ENCODE measurements at places on chromosomes 3 and 15.

- DNase-seq: no peak
Observed at GRCh38 chr3:159749406-159749805, 239.2 kb upstream of the IL12A start.

DNA sequence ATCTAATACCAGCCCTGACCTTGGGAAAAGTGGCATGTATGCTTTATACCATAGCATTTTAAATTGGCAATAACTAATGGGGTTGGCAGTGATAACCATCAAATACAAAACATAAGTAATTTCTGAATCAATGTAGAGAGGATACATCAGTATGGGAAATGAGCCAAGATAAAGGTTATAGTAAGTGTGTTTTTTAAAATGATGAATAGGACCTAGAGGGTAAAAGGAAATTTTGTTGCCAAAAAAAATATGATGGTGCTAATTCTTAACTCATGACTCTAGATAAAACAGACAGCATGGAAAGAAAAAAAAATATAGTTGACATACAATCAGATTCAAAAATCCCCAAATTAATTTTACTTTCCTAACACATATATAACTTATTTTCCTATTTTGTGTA is 75.4 kb upstream of the ROBO1 start:
- no peak for DNase-seq

- no peak for DNase-seq
Observed at GRCh38 chr3:44954962-44955361, 21.0 kb downstream of the ZDHHC3 start.

GRCh38 chr15:72078887-72079286 is 39.1 kb downstream of the MYO9A start:
- no peak for DNase-seq

DNA sequence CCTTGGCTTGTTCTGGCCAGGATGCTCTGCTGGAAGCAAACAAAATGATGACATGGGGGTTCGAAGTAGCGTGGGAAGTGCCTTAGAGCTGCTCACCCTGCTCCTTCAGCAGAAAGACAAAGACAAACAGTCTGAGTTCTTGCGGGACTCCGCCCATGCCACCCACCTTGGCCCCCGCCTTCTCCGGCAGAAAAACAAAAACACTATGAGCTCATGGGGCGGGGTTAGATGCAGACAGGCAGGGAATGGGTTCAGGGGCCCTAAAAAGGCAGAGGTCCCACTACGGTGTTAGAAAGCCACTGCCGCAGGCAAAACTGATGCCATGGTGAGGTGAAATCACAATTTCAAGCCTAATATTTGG is 9.7 kb upstream of the NCKIPSD start:
- peak; percentile 80 for DNase-seq

DNA sequence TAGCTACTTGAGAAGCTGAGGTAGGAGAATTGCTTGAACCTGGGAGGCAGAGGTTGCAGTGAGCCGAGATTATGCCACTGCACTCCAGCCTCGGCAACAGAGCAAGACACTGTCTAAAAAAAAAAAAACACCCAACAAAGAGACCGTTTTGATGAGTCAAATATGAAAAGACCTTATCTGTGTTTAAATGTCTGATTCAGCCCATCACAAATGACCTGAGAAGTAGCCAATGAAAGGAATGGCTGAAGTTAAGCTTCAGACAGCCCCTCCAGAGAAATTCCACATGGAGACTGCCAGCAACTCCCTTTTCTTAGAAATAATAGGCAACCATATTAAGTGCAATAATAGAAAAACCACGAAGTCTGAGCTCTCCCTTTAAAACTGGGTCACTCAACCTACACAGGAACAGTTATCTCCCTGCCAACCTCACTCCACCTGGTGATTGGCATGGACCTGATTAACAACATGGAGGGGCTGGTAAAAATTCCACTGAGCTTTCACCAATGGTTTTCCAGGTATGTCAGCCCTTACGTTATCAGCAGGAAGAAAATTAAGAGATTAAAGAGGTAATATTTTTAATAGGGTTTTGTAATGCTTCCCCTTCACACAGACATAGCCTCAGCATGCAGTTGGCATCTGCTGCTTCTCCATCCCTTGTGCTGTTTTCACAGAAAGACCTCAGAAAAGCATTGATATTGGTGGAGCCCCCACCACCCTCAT is 238.1 kb upstream of the STT3B start:
- no peak for DNase-seq

GRCh38 chr3:150033721-150034120 is 63.0 kb upstream of the PFN2 start:
- DNase-seq: no peak

GRCh38 chr3:107562969-107563529 is 40.3 kb downstream of the BBX start:
- DNase-seq: no peak

DNA sequence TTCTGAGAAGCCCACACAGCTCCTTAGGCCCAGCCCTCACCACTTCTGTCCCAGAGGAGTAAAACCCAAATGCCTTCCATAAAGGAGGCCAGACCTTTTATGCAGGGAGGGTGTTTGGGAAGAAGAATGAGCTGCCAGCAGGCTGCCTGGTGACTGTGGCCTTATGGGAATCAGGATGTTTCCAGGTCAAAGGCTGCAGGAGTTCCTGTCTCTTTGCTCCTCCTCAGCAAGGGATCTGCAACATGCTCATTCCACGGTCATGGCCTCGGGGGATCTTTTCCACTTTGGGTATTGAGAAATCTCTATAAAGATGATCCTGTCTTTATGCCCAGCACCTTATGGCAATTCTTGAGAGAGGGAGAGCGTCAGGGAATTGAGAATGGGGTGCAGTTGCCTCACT is 25.2 kb upstream of the MAGEF1 start:
- no peak for DNase-seq

- DNase-seq: no peak
Observed at GRCh38 chr15:92466834-92467233, 73.2 kb downstream of the ST8SIA2 start.

DNA sequence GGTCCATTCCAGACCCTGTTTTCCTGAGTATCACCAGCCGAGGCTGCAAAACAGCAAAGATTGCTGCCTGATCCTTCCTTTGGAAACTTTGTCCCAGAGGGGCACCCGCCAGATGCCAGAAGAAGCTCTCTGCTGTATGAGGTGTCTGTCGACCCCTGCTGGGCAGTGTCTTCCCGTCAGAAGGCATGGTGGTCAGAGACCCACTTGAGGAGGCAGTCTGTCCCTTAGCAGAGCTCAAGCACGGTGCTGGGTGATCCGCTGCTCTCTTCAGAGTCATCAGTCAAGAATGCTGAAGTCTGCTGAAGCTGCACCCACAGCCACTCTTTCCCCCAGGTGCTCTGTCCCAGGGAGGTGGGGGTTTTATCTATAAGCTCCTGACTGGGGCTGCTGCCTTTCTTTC is 1121.2 kb downstream of the NSUN3 start:
- no peak for DNase-seq

DNA sequence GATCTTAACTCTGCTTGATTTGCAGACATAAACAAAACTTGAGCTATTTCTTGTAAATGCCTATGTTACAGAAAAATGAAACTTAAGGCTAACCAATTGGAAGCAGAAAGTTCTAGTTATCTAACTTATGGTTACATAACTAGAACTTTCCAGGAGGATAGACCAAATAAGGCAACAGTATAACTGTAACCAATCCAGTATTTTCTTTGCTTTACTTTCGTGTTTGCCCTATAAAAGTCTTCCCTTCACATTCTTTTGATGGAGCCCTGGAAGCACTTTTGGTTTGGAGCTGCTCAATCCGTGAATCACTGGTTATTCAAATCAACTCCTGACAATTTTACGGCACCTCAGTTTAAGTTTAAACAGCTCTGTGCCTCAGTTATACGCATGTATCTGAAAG is 164.6 kb downstream of the SUCLG2 start:
- no peak for DNase-seq

DNA sequence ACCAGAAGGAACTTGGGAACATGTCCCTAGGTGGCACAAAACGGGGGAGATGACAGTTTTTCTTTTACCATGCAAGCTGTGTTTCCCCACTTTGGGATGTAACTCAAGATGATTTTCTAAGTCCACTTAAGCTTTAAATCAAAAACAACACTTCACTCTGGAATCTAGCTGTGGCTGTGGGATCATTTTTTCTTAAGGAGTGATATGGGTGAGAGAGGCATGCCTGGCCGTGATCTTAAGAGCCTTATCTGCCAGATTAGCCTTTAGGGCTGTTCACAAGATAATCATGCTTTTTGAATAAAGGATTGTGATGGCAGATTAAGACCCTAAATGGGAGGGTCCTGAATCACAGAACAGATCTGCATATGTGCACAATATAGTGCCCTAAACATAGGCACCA is 384.8 kb upstream of the SEMA6D start:
- no peak for DNase-seq

DNA sequence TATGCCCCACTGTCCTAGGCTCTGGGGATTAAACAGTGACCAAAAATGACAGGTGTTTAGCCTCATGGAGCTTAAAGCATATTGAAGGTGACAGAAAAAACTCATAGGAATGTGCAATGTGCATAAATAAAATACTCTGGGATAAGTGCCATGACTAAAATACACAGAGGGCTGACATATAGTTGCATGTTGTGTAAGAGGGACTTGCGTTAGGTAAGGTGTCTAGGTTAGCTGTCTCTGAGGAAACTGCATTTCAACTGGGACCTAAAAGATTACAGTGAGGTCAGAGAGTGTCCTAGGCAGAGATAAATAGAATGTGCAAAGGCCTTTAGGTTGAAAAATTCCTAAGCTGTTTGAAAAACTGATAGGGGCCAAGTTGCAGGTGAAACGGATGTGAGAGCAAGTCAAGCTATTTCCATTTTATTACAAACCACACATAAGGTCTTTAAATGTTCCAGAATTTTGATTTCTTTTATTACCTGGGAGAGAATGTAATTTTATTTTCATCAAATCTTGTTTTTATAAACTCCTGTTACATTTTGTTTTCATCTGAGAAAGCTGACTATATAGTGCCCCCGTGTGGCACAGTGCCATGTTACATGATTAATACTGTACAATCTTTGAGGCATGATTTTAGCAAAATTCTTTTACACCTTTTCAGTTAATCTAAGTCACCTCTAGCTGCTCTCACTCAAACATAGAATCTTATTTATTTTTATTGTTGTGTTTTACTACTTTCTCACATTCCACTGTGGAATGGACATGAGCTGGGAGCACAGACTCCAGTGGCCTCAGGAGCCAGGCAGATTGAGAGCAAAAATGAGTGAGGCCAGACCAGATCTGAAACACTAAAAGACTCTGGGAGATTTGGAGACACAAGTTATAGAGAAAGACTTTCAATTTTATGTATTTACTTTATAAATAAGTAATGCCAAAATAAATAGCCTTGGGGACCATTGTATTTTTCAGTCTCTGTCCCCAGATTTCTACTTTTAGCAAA is 259.6 kb upstream of the ZNF717 start:
- DNase-seq: peak; percentile 42

DNA sequence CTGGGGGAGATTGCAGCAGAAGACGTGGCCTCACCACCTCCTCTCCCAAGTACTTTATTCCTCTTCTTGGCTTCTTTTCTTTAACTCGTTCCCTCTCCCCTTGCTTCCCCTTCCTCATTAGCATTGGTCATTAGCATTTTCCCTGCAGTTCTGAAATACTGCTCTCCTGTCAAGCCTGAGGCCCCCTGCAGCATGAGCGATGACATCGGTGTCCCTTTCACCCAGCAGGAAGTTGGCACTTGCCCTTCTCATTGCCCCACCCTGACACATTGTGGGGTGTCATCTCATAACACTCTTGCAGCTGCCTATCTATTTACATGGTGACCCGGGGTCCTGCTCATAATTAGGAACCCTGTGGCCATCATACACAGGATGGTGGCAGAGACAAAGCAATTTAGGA is 167.1 kb downstream of the ARRDC4 start:
- no peak for DNase-seq

DNA sequence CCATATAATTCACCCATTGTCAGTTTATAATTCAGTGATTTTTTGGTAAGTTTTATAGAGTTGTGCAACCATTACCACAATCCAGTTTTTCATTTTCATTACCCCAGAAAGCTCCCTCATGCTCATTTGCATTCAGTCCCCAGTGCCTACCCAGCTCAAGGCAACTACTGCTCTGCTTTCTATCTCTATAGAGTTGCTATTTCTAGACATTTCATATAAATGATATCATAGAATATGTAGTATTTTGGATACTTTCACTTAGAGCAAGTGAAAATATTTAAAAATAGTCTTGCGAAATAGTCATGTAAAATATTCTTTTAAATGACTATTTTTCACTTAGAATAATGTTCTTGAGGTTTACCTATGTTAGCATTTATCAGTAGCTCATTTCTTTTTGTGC is 42.1 kb downstream of the ZNF654 start:
- no peak for DNase-seq

- peak; percentile 95 for DNase-seq
Observed at GRCh38 chr3:194333212-194333980, 17.7 kb downstream of the CPN2 start.

DNA sequence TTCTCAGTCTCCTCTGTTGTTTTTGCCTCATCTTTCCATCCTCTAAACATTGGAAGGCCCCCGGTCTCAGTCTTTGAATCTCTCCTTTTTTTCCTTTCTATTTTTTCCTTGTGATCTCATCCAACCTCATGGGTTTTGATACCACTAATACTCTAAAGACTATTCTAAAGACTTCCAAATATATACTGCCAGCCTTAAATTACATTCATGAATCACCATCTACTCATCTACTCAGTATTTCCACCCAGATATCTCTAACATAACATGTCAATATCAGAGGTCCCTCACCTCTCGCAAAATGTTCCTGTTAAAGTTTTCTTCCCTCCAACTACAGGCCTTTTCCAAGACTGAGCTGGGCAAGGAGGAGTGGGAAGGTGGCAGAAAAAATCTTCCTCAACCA is 282.5 kb upstream of the TTC14 start:
- no peak for DNase-seq

GRCh38 chr15:56207092-56207491 is 36.6 kb downstream of the RFX7 start:
- DNase-seq: no peak

GRCh38 chr3:165518346-165518745 is 318.9 kb downstream of the BCHE start:
- no peak for DNase-seq

DNA sequence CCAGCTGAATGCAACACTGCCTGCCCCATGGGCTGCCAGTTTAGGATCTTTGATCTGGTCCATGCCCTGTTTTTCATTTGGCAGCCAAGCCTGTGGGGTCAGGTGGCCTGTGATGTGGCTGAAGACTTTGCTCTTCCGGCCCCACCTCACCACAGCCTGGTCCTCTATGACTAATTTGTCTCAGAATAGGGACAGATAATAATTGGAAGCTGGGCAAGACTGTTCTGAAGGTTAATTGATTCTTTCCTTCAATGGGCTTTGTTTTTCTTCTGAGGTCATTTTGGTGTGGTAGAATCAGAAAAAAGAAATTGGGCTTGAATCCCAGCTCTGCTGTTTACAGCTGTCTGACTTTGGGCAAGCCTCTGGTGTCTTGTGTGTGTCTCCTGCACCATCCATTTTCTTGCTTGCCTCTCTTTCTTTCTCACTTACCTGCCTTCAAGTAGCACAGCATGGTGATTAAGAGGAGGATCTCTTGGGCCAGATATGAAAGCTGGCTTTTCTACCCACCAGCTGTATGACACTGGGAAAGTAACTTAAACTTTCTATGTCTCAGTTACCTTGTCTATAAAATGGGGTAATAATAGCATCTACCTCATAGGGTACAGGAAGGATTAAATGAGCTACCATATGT is 24.2 kb downstream of the ABHD2 start:
- no peak for DNase-seq
